ENCODE measurements at places on chromosomes 5 and 9.

- no peak for DNase-seq
These were observed 403.6 kb upstream of the IRX2 start for GRCh38 chr5:3155046-3155445.

DNA sequence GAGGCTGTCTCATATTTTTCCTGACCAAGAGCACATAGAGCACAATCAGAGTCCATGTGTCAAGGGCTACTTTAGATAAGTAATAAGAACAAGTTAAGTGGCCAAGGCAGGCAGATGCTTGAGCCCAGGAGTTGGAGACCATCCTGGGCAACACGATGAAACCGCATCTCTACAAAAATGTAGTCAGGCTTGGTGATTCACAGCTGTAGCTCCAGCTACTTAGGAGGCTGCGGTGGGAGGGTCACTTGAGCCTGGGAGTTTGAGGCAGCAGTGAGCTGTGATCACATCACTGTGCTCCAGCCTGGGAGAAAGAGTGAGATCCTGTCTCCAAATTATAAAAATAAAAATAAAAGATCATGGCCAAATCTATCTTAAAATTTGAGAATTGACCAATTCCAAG, 767.9 kb upstream of the CTNND2 start:
- no peak for DNase-seq

DNA sequence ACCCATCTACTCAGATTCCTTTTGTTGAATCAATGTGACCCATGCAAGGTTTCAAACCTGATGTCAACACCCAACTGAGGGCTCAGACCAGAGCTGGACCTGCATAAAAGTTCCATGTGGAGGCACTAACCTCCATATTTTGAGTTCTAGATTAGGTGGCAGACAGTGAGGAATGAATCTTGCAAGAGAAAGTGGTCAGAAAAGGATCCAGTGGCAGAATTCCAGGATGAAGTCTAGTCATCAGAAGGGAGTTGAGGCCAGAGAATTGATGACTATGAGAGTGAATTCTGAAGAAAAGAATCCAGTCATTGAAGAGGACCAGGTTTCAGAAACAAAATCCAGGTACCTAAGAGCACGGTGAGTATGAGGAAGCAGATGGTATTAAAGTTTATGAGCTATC, 205.1 kb upstream of the RGMB start:
- DNase-seq, result no peak

DNA sequence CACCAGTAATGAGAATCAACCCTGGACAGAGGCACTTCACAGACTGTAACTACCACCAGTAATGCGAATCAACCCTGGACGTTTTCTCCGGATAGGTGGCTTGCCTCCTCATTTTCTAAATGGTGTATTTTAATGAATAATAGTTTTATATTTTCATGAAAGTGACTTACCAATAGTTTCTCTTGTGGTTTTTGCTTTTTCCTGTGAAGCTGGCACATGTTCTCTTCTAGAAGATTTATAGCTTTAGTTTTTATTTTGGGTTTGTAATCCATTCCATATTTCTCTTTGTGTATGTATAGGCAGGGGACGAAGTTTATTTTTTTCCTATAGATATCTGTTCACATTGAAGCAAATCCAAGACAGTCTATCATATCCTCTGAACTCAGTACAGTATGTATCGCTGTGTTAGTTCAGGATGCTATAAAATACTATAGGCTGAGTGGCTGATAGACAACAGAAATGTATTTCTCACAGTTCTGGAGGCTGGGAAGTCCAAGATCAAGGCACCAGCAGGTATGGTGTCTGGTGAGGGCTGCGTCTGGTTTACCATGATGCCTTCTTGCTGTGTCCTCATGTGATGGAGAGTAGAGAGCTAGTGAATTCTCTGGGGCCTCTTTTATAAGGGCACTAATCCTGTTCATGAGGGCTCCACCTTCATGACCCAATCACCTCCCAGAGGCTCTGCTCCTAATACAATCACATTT, 46.5 kb upstream of the GADD45G start:
- DNase-seq, result no peak

DNA sequence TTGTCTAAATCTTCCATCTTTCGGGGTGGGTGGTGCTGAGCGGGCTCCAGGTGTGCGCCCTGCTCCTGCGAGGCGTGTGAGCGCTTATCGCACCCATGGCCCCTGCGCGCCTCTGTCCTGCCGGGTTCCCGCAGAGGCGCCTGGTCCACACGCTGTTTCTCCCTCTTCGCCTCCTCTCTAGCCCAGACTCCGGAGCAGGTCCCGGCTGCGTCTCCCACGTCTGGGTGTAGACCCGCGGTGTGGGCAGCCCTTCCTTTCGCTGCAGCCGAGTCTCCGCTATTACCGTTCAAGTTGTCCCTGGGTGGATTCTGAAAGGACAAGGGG, 40.5 kb upstream of the PLEKHG4B start:
- DNase-seq, result no peak

DNA sequence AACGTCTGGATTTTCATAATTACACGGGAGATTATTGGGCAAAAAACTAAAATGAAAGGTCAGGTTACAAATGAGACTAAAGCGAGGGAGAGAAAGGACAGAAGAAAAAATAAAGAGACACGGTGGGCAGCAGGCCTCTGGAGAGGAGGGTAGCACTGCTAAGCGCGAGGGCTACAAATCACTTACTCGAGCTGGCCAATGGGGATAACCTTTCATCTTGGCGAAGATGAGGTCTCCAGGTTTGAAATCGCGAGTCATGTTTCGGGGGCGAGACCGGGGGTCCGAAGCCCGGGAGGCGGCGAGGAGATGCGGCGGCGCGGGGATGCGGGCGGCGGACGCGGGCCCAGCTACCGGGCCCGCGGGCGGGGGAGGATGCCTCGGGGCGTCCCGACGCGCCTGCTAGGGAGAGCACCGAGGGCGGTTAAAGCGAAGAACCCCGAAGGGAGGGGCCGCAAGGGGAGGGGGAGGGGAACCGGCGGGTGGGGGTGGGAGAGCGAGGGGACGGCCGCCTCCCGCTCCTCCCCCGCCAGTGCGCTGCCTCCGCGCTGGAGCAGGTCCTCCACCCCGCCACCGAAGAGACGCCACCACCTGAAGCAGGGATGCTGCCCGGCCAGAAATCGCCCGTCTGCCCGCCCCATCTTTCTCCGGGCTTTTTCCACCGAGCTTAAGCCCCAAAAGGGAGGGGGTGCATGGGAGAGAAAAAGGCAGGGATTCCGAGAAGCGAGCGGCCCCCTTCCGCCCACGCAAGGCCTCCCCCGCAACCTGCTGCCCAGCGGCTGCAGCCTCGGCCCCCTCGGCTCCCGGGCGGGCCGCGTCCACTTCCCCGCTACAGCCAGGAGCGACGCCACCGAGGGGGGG, 610 bp downstream of the PSIP1 start:
- no peak for DNase-seq

GRCh38 chr5:178355671-178356070, 123.1 kb upstream of the PHYKPL start:
- no peak for DNase-seq

GRCh38 chr5:672329-673160, 20.6 kb downstream of the TPPP start:
- no peak for DNase-seq

GRCh38 chr5:122154910-122155309, 25.6 kb downstream of the ZNF474 start:
- DNase-seq, result no peak

- no peak for DNase-seq
These were observed 177.2 kb upstream of the MAP3K1 start for GRCh38 chr5:56638061-56638621.

All from Panc1 (cell line).